NB4 (cell line): ENCODE measurements at places on chromosomes 1 and 21.

DNA sequence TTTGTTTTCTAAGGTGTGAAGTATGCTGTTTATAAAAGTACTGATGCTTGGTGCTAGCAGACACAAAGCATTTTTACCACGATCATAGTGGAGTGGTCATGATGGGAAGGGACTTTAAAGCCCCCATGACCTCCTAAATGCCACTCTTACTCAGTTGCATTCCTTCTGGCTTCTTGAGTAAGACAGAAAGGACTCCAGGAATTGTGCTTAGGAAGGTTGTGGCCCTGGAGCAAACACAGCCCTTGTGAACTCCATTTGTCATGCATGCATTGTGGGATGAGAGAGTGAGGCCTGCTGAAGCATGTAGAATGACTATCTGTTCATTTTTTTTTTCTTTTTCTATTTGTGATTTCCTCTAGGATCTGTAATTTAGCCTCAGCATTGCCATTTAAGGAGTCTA, 34.2 kb downstream of the AK5 start:
- no peak for DNase-seq

GRCh38 chr1:46607345-46608130, 3.5 kb upstream of the MKNK1 start:
- DNase-seq: no peak

GRCh38 chr1:153944005-153944826, 2.3 kb downstream of the DENND4B start:
- DNase-seq: peak; percentile 40

DNA sequence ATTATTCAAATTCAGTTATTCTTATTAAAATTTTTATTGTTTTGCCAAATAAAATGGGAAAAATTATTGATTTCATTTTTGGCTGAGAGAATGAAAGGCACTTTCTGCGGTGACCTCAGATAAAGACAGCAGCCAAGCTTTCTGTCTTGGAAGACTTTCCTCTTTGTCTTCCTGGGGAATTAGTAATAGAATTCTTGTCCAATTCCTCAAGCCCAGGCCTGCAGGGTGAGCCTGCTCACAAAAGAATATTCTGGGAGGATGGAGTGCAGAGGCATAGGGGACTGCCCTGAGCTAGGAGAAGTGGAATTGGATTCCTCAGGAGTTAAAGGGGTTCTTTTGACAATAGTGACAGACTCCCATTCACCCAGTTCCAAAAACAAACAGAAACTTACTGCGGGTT, 614.5 kb upstream of the ADGRL2 start:
- no peak for DNase-seq

DNA sequence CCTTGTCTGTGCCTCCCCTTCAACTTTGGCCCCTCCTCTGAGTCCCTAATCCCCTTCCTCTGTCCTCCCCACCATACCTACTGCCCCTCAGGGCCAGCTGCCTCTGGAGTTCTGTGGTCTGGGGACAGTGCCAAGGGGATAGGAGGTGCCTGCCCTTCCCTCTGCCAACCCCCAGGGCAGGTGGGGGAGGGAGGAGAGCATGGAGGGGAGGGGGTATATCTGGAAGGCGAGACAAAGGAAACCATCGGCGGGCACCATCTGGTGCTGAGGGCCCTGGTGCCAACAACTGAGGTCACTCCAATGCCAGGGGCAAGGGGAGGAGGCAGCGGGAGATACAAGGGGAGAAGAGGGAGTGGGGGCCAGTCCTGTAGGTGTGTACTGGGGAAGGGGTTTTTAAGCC, 9.6 kb downstream of the RAB25 start:
- DNase-seq: no peak

- DNase-seq: no peak
These were observed 22.1 kb downstream of the AIM2 start for GRCh38 chr1:159054427-159054826.

DNA sequence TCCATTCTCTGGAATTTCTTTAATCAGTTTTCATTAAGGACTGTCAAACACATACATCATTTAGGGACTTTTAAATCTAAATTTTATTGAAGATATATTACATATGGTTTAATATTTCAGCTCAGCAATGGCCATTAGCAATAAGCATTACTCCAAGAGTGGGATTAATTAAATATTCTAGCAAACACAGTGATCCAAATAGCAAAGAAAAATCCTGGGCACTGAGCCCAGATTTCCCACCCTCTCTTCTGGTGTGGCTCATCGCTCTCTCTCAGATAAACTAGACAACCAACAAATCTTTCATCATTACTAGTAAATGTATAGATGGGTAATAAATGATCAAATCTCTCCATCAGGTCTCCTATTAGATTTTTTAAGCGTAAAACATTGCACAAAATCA, 53.5 kb upstream of the FOXD3 start:
- DNase-seq: no peak
